OCI-LY7 (cell line): ENCODE measurements at places on chromosomes 1 and 21. TPM values are rescaled to one million over a fixed set of nuclear protein-coding genes. Genes with fewer than 3 reads are reported as not detected.

OPTC gene
- not detected in 2 replicates for total RNA-seq

EBNA1BP2 gene
- total RNA-seq = 48.4 and 63.0 TPM in 2 replicates

EXOSC10 gene
- 91.9 and 95.1 TPM in 2 replicates for total RNA-seq

EFNA3 gene
- 4.8 and 10.8 TPM in 2 replicates for total RNA-seq

GPR153 gene
- not detected in 2 replicates for total RNA-seq

S100B gene
- not detected in 2 replicates for total RNA-seq

CD1B gene
- total RNA-seq = not detected in 2 replicates

TSPAN1 gene
- not detected in 2 replicates for total RNA-seq

NSL1 gene
- 66.8 and 71.1 TPM in 2 replicates for total RNA-seq

HMGB4 gene
- total RNA-seq = not detected in 2 replicates

NCAM2 gene
- total RNA-seq = not detected in 2 replicates

FAM151A gene
- not detected in 2 replicates for total RNA-seq

CNR2 gene
- 13.2 and 17.0 TPM in 2 replicates for total RNA-seq

NIT1 gene
- 46.5 and 53.1 TPM in 2 replicates for total RNA-seq

TMEM183A gene
- total RNA-seq = 75.5 and 83.9 TPM in 2 replicates

DMBX1 gene
- total RNA-seq = not detected in 2 replicates

ALX3 gene
- total RNA-seq = not detected in 2 replicates

C21orf91 gene
- 32.8 and 36.5 TPM in 2 replicates for total RNA-seq

LCE2C gene
- total RNA-seq = not detected in 2 replicates

TMEM269 gene
- total RNA-seq = 0.46 and 0.81 TPM in 2 replicates

ETS2 gene
- total RNA-seq = 23.1 and 24.1 TPM in 2 replicates

ZNHIT6 gene
- 20.4 and 24.5 TPM in 2 replicates for total RNA-seq

HRNR gene
- total RNA-seq = not detected in 2 replicates

SPRR3 gene
- total RNA-seq = not detected in 2 replicates

COG2 gene
- 33.8 and 35.3 TPM in 2 replicates for total RNA-seq

TNNI3K gene
- not detected in 2 replicates for total RNA-seq

IRF6 gene
- not detected in 2 replicates for total RNA-seq

TTC22 gene
- not detected in 2 replicates for total RNA-seq

IL20 gene
- not detected in 2 replicates for total RNA-seq

HSD3B1 gene
- not detected in 2 replicates for total RNA-seq

LCA5L gene
- total RNA-seq = 1.8 and 2.3 TPM in 2 replicates

ARMH1 gene
- total RNA-seq = 7.9 and 8.9 TPM in 2 replicates

SERINC2 gene
- total RNA-seq = 8.6 and 11.1 TPM in 2 replicates

CDC20 gene
- 209 and 223 TPM in 2 replicates for total RNA-seq

HSPA6 gene
- total RNA-seq = 0.13 TPM in 1 of 2 replicates, not detected in the other

IGFN1 gene
- not detected in 2 replicates for total RNA-seq

MAP3K21 gene
- total RNA-seq = 1.8 and 2.2 TPM in 2 replicates

LPGAT1 gene
- total RNA-seq = 30.4 and 35.2 TPM in 2 replicates

CLCNKB gene
- not detected in 2 replicates for total RNA-seq

LEMD1 gene
- 0.63 TPM in 1 of 2 replicates, not detected in the other for total RNA-seq

POGK gene
- 37.4 and 41.9 TPM in 2 replicates for total RNA-seq

CCDC24 gene
- 4.6 and 9.2 TPM in 2 replicates for total RNA-seq

C1orf52 gene
- total RNA-seq = 33.0 and 37.4 TPM in 2 replicates

ZNF593OS gene
- total RNA-seq = not detected in 2 replicates

MYOG gene
- total RNA-seq = not detected in 2 replicates

ATP6V1G3 gene
- 0.90 TPM in 1 of 2 replicates, not detected in the other for total RNA-seq

SETSIP gene
- total RNA-seq = not detected in 2 replicates

CYP4A11 gene
- total RNA-seq = not detected in 2 replicates

NOS1AP gene
- not detected in 2 replicates for total RNA-seq

CD48 gene
- total RNA-seq = 131 and 149 TPM in 2 replicates

FAM177B gene
- not detected in 2 replicates for total RNA-seq

COL6A1 gene
- total RNA-seq = not detected in 2 replicates
